ENCODE measurements at places on chromosomes 12 and 14.

DNA sequence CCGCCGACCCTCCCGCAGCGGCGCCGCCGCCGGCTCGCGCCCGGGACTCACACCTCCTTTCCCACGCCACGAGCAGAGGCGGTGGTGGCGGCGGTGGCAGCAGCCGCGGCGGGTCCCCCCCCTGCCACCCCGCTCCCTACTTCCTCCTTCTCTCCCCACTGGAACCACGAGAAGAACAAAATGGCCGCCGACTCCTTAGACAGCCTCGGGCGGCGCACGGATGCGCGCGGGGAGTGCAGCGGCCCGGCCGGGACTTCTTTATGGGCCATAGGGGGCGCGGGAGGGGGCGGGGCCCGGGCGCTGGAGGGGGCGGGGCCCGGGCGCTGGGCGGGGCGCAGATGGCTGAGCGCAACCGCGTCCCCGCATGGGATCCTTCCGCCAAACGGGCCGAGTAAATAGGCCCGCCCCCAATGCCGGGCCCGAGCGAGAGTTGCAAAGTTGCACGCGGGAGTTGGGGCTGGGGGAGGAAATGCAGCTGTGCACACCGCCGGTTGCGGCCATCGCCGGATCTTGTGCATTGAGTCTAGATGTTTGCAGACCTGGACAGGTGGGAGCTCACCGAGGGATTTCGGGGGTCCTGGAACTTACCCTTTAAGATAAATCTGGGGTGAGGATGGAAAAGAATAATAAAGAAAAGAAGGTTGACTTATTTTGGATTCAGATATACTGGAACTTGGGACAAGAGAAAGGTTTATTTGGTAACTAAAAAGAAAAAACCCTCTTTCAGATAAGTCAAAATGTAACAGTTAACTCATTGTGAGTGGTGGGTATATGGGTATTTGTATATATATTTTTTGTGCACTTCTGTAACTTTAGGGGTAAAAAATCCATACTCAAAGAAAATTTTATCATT is at the start of gene PPP1CC:
Gene PPP1CC (minus strand): TSS at position 174 of the 853 bp plus-strand sequence. CDS start 184 bp downstream, outside the sequence.
- peak; percentile 95 for DNase-seq

GRCh38 chr12:26226122-26226521 is 30.7 kb downstream of the SSPN start:
- no peak for DNase-seq

GRCh38 chr12:132095520-132096409 is 48.4 kb downstream of the DDX51 start:
- no peak for DNase-seq

GRCh38 chr14:68978172-68978911 is 760 bp downstream of the ACTN1 start:
- peak; percentile 72 for DNase-seq

DNA sequence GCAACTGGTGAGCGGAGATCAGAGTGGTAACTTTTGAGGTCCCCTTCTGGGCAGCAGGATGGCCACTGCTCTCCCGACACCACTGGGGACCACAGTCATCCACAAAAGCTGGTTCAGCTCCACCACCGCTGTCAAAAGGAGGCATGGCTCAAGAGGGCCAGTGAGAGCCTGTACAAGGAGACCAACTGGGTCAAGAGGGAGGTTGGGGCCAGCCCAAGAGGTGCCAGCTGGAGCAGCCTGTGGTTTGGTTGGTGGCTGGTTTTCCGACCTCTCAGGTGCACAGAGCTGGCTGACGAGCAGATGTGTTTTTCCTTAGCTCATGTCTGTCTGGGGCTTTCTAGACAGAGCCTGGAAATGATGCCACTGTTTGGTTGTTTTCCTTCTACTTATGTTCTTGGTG is 60.1 kb downstream of the ERH start:
- no peak for DNase-seq

DNA sequence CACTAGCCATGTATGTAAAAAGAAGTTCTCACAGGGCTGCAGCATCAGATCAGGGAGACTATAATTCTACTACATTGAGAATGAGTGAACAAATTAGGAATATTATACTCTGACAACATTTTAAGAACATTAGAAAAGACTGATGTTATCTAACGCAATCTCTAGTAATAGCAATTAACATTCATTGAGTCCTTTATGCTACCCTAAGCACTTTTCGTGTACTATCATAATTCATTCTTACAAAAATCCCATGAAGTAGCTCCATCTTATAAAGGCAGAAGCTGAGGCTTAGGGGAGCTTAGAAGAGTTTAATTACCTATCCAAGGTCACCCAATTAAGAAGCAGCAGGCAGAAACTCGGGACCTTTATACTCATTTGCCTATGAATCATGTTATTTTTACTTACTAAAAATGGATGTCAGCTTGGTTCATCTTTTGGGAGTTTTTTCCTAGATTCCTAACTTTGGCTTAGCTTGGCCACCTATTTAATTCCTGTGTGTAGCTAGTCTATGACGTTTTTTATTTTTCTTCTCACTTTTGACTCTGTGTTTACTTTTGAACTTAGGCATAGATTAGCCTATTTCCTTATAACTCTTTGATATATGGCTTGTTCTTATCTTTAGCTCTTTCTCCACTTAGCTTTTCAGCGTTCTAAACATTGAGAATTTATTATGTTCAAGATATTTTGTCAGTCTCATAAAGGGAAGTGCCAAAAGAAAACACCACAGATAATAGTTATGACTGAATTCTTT is 333.5 kb upstream of the DCN start:
- no peak for DNase-seq

DNA sequence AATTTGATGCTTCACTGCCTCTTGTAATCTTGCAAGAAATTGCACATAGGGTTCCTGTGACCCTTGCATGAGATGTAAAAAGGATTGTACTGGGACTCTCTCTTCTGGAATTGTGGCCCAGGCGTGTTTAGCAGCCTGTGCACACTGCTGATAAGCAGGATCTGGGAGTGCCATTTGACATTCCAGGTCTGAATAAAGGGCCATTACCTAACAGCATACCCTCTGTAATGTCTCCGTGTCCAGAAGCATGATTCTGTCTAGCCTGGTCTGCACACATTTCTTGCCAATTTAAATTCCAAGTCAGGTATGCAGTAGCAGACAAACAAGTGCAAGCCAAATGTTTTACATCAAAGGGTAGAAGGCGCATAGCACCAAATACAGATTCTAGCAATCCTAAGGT is 18.1 kb upstream of the MAPKAPK5 start:
- no peak for DNase-seq

- DNase-seq: peak; percentile 56
These were observed 783 bp downstream of the CORO1C start for GRCh38 chr12:108730365-108731104.

DNA sequence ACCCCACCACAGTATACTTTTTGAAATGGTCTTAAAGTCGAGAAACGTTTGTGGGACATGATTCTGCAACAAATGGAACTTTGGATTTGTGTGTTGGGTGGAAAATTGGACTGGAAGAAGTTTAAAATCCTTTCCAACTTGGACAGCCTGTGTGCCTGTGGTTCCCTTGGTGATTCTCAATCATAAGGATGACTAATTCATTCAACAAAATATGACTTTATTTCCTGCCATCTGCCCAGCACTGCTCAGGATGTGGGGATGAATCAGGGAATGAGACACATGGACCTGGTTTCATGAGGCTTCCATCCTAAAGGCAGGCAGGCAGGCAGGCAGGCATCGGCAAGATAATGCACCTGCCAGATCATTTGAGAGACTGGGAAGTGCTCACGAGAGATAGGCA is 57.3 kb upstream of the TMEM132D start:
- no peak for DNase-seq

DNA sequence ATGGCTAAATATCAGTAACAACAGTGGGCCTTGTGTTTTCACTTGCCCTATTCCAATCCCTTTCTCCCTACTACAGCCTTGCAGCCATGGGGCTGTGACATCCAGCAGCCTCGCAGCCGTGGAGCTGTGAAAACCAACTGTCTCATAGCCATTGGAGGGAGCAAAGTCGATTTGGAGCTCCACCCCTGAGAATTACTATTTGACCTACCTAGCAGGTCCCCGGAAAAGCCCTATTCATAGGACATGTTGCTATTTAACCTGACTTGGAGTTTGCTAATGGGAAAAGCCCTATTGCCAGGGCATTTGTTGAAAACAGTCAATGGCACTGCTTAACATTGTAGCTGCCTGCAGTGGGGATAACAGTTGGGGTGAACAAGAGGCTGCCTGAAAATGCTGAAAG is 33.3 kb downstream of the ERG28 start:
- no peak for DNase-seq

DNA sequence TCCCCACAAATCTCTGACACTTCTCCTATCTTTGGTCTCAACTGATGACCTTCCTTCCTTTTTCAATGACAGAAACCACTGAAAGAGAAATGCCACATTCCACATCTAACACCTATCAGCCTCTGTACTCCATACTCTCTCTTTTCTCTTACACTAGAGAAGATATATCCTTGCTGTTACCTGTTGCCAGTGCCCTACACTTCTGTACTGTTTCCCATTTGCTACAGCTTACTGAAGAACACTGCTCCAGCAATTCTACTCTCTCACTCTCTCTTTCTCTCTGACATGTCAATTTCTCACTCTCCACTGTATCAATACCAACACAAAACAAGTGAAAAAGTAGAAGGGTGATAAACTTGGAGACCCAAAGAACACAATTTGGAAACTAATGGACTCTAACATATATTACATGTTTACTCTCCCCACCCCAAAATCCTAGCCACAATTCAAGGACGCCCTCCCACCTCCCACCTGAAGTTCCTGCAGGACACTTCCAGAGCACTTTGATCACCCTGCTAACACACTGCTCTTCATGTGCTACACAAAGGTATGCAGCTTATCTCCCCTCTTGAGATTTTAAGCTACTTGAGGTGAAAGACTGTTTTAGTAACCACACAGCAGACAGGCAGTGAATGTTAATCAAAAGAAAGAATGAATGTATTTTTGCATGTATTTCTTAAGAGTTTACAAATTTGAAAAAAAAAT is 95.0 kb downstream of the MED13L start:
- no peak for DNase-seq

- DNase-seq: no peak
These were observed 155.1 kb downstream of the BTG1 start for GRCh38 chr12:91990525-91990924.

GRCh38 chr12:117069101-117069797 is 30.0 kb downstream of the TESC start:
- peak; percentile 39 for DNase-seq

DNA sequence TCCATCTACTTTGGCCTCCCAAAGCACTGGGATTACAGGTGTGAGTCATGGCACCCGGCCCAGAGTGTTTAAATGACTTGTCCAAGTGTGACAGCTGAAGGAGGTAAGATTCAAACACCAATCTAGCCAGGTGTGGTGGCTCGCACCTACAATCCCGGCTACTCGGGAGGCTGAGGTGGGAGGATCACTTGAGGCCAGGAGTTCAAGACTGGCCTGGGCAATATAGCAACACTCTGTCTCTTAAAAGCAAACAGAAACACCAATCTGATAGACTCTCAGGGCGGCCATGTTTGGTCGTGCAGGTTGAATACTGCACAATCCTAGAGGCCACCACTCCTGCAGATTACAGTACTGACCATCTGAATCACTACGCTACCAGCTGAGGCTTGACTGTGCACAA is 68.7 kb downstream of the RBM19 start:
- no peak for DNase-seq

DNA sequence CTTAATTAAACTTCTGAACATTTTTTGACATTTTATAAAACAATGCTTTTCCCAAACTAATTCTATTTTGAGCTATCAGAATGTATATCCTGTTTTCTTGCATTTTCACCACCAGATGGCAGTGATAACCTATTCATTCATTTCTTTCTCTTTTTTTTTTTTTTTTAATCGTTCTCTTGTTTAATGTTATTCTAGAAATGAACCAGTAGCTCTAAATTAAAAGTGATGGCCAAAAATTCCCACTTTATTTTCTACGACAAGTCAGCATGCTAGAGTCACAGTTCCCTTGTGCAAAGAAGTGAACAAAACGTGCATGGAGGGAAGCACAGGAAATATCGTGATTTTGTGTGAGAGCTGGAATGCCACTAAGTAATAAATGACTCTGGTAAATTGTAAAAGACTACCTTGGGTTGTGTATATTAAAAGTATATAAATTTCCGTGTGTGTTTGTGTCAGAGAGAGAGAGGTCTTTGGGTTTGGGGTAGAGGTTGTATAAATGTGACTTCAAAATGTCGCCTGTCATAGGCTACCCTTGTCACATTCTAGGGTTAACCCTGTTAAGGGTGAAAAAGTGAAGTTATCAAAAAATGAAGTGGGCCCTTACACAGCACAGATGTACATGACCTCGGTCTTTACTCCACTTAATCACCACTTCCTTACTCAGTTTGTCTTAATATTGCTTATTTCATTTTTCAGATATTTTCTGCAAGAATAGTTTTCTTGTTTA is 40.4 kb upstream of the LDHB start:
- peak; percentile 10 for DNase-seq

DNA sequence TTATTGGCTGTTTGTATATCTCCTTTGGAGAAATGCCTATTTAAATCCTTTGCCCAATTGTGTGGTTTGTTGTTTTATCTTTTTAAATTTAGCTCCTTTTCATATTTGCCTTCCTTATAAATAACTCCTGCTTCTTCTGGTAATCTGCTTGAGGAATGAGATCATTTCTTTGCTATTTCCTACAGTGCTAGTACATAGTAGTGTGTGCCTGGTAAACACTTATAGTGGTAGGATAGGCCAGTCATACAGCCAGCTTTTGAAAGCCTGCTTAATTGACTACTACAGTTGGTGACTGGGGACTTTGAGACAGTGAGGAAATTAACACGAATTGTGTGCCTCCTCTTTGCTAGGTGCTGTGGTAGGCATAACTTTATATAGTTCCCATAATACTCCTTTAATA is 68.7 kb downstream of the BORCS5 start:
- no peak for DNase-seq

DNA sequence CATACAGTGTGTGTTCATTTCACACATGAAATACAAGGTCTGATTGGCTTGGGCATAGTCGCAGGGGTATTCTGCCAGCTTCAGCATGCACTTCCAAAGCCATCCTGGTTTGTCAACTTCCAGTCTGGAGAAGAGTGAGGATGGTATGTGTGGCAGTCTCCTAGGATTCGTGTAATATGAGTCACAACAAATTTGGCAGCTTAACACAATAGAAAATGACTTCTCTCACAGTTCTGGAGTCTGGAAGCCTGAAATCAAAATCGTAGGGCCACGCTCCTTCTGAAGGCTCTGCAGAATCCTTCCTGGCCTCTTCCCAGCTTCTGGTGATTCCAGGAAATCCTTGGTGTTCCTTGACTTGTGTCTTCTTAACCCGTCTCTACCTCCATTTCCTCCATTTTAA is 167.5 kb downstream of the PPM1H start:
- no peak for DNase-seq

DNA sequence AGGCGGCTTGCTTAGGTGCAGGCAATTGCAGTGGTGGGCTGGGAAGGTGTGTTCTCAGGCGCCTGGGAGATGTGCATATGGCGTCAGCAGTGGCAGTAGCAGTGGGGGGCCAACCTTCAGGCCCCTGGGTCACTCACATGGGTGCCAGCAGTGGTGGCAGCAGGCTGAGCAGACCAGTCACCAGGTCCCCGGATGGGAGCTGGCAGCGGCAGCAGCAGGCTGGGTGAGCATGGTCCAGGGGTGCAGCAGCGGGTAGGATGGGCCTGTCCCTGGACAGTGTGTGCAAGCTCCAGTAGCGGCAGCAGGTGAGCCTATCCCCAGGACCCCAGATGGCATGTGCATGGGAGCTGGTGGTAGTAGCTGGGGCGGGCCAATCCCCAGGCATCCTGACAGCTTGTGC is 108.5 kb upstream of the TMEM260 start:
- no peak for DNase-seq

- DNase-seq: no peak
These were observed 1135.0 kb downstream of the GALC start for GRCh38 chr14:86858031-86858430.

GRCh38 chr14:77883131-77883846 is 83.4 kb downstream of the ADCK1 start:
- no peak for DNase-seq
